SHP77 treated with DMSO at 0.1 percent for 48 hours (cell line): ENCODE measurements at places on chromosomes 12 and 14.
A peak's percentile ranks its signal among the peaks of the same experiment; 100 is the strongest.

GRCh38 chr14:54350203-54350602 is 46.6 kb upstream of the CDKN3 start:
- DNase-seq, result no peak

DNA sequence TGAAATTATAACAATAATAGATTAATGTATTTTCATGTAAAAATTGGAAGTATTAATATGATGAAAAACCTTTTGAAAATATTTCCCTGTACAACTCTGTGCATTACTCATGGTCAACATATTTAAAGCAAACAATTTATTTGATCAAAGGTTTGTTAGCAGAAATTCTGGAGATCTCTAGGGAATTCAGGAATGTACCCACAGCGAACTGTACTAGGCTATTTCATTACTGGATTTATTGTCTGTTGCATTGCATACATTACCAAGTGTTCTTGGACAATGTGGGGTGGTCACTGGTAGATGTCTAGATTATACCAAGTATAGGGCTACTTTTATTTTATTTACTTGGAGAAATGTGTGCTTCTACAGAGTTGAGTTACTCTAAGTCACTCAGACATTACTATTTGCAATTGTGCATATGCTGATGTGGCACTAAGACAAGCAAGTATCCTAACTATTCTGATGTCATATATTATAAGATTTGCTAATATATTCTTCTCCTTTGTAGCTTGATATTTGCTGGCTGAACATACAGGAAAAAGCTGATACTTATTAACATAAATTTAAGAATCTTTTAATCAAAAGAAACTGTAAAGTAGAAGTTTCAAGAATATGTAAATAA is 323.3 kb downstream of the CCER1 start:
- DNase-seq, result no peak

- DNase-seq, result no peak
Measured at GRCh38 chr12:6311822-6312528, 1.5 kb downstream of the PLEKHG6 start.

DNA sequence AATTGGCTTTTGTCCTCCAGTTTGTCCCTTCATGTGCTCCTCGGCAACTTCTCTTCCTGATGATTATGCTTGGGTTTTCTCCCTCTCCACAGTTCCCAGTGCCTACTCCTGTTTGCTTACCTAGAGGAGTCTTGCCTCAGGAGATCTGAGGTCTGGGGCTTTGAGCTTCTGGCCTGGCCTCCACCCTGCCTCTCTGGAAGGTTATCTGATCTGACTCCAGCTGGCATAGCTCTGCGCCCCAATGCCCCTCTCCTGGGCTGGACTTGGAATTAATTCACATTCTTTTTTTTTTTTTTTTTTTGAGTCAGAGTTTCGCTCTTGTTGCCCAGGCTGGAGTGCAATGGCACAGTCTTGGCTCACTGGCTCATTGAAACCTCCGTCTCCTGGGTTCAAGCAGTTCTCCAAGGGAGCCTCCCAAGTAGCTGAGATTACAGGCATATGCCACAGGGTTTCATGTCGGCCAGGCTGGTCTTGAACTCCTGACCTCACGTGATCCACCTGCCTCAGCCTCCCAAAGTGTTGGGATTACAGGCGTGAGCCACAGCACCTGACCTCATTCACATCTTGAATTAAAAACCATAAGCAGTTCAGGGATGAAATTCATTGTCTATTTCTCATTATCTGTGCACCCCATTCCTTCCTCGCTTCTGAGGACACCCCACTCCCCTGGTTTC is 33.5 kb downstream of the CFL2 start:
- no peak for DNase-seq

- peak; percentile 98 for DNase-seq
Measured at GRCh38 chr14:36767603-36768281, 106.1 kb downstream of the PAX9 start.
